NCI-H2171 treated with DMSO at 0.1 percent for 48 hours (cell line): ENCODE measurements at places on chromosomes 11 and 22.

DNA sequence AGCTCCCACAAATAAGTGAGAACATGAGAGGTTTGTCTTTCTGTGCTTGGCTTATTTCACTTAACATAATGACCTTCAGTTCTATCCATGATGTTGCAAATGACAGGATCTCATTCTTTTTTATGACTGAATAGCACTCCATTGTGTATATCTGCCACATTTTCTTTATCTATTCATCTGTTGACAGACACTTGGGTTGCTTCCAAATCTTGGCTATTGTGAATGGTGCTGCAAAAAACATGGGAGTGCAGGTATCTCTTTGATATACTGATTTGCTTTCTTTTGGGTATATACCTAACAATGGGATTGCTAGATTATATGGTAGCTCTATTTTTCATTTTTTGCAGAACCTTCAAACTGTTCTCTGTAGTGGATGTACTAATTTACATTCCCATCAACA lies 13.3 kb downstream of the GVQW3 start:
- DNase-seq, result no peak

- DNase-seq, result no peak
These were observed 17.4 kb upstream of the OR9I1 start for GRCh38 chr11:58142761-58143160.

- DNase-seq, result no peak
These were observed 10.5 kb downstream of the ROBO4 start for GRCh38 chr11:124886978-124887666.

GRCh38 chr11:118086913-118087768 lies at the start of gene SMIM35:
SMIM35 (minus strand) TSS chr11:118086963; CDS start chr11:118086757, 206 bp downstream.
- DNase-seq, result no peak

GRCh38 chr11:118057251-118058145 lies 19.4 kb upstream of the TMPRSS4 start:
- no peak for DNase-seq

DNA sequence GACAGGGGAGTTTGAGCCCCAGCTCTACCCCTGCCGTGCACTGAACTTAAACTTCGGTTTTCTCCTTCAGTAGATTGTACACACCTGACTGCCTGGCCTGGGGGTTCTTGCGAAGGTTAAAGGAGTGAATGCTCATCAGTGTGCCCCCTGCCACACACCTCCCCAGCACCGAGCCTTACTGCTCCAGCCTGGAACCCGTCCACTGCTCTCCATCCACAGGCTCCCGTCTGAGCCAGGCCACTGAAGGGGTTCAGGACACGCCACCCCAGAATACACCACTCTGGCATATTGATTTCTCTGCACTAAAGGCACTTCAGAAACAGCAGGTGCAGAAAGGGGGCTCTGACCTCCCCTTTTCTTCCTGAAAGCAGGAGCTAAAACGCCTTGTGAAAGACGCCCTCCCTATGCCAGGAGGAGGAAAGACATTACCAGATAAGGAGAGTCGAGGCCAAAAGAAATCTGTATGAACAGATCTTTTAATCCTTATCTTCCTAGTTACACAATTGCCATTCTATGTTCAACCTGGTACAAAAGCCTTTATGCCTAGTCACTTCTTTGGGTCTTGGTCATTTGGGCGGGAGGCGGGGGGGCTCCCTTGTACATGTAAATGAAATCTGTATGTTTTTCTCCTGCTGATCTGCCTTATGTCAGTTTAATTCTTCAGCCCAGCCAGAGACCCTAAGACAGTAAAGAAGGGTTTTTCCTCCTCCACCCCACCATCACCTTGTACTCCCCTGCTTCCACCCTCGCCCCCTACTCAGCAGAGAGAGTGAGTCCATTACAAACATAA lies 1.9 kb upstream of the SSTR3 start:
- no peak for DNase-seq

DNA sequence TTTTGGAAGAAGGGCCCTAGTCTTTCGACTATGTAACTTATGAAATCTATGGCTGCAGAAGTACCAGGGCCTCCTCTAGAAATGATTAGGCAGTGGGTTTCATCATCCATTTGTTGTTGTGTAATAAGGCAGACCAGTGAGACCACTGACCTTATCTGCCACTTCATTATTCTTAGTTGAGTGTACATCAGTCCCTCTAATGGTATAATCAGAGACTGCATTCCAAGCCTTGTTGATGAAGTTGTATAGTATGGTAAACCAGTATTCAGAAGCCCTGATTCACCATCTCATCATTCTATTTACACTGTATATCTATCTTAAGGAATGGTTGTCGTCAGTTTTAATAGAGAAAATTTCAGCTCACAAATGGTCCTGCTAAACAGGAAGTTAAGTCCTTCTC lies 32.2 kb upstream of the GRIA4 start:
- no peak for DNase-seq

DNA sequence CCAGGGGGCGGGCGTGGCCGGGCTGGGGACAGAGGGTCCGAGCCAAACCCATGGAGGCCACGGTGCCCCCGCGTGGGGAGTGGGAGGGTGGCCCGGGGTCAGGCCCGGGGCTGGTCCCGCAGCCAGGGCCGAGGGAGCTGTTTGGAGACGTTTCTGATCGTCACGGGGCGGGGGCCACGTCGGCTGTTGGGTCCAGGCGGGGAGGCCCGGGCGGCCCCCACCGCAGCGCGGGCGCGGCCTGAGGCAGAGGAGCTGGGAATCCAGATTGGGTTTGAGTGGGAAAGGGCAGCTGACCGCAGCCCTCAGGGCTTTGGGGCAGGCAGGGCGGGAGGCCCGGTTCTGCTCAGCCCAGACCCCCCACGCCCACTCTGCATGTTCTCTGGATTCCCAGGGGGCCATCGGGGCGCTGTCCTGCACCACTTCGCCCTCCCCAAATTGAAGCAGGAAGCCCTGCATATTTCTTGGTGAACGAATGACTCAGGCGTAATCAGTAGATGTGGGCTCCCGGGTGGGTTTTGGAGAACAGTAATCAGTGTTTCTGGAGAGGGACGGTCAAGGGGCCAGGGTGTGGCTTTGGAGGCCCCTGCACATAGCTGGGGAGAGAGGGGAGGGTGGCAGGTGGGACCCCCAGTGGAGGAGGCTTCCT lies 583 bp downstream of the MRPL23 start:
- DNase-seq, result no peak

GRCh38 chr11:22079133-22079872 lies 113.6 kb upstream of the ANO5 start:
- DNase-seq, result no peak
